Activated T-helper 1 cell treated with anti-CD3 and anti-CD28 coated beads, Interleukin-2, amount 50 U/mL, for 16 hours (primary cell): ENCODE measurements at places on chromosomes 11 and 22.

DNA sequence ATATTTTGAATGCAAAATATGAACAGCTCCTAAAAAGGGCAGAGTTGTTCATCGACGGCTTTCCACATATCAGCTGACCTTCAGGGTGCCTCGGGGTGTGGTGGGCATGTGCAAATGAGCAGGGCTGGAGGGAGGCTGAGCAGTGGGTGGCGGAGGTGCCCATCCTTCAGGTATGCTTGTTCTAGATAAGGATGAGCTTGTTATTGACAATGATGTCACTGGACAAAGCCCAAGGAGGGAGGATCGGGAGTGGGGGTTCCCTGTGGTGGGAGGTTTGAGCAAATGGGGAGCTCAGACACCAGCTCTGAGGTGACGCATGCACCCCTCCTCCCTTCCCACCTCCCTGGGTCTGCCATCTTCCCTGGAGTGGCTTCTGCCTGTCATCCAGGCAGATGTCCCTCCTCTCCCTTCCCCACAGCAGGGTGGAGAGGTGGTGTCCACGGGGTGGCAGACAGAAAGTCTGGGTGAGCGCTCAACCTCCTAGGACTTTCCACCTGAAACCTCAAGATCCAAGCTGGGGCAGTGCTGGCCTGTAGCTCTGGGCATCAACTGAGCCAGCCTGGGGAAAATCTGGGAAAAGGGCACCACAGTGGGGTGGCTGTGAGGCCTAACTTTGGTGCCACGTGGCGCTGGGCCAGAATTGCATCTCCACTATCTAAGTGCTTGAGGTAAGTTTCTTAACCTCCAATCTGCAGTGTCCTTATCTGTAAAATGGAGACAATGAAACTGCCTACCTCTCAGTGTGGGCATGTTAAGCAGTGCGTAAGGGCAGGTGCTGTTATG is 106.3 kb upstream of the THY1 start:
- DNase-seq = no peak

DNA sequence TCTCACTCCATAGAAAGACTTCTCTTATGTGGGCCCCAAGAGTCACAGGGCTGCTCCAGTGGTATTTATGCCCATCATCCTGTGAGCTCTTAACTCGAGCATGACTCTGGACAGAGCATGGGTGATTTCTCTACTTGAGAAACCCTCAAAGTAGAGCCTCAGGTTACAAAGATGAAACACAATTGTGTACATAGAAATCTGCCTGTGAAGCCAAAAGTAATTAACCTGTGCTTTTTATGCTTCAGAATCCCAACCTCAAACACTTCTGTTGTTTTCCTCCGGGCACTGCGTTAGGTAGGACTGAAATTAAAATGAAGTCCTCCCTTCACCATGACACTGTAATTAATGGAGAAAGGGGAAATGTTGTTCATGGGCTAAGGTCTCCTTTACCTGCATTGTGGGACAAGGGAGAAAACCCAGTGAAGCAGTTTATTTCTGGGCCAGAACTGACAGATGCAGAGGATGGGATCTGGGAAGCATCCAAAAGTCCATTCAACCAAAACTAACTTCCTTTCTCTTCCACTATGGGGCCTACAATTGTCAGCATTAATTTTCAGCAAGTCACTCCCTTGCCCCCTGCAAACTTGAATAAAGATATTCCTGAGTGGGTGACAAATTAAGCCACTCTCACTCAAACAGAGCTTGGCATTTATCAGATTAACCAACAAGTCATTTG is 24.1 kb upstream of the POU2AF1 start:
- DNase-seq = no peak

DNA sequence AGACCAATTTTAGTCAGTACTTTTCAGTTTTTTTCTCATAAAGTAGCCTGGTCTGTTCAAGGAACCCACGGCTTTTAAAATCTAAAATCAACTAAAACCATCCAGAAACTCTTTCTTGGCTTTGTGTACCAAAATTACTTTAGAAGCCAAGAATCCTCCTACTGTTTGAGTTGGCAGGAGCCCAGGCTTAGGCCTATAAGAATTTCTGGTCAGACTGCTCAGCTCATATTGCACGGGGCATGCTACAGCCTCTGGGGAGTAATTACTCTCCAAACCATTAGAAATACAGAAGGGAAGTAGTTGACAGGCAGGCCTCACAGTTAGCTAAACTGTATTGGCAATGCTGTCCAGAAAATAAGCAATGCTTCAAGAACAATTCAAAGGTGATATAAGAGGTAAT is 1862.9 kb upstream of the RAG2 start:
- no peak for DNase-seq

DNA sequence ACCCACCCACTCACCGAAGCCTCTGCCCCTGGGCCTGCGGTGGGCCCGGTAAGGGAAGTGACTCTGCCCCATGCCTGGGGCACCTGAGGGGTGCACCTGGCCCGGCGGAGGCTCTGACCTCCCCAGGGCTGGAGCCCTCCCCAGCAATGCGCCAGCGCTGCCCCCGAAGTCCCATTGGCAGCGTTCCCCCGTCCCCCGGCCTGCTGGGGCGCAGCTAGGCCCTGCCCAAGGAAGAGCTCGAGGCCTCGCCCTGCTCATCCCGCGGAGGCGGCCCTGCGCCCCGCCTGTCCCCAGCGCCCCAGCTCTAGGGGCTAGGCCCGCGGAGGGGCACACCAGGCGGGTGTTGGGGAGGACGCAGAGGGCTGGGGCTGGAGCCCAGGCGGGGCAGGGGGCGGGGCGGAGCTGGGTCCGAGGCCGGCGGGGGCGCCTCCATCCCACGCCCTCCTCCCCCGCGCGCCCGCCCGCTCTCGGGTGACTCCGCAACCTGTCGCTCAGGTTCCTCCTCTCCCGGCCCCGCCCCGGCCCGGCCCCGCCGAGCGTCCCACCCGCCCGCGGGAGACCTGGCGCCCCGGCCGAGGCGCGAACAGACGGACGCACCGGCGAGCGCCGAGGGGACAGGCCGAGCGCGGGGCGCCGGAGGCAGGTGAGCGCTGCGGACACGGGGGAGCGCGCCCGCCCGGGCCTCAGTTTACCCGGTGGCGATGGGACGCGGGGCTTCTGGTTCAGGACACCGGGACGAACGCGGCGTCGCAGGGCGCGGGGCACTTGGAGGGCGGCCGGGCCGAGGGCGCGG is at the start of gene EPS8L2:
Gene EPS8L2, plus strand, starts transcription at position 586 of the 793 bp plus-strand sequence. CDS start 3,177 bp downstream, outside the sequence.
- DNase-seq = no peak

GRCh38 chr22:48537343-48537680 is 1290.4 kb downstream of the BRD1 start:
- no peak for DNase-seq

- no peak for DNase-seq
Observed at GRCh38 chr11:124977006-124977405, 23.0 kb downstream of the CCDC15 start.

- DNase-seq = no peak
Observed at GRCh38 chr11:127055236-127055635, 54.7 kb upstream of the KIRREL3 start.

DNA sequence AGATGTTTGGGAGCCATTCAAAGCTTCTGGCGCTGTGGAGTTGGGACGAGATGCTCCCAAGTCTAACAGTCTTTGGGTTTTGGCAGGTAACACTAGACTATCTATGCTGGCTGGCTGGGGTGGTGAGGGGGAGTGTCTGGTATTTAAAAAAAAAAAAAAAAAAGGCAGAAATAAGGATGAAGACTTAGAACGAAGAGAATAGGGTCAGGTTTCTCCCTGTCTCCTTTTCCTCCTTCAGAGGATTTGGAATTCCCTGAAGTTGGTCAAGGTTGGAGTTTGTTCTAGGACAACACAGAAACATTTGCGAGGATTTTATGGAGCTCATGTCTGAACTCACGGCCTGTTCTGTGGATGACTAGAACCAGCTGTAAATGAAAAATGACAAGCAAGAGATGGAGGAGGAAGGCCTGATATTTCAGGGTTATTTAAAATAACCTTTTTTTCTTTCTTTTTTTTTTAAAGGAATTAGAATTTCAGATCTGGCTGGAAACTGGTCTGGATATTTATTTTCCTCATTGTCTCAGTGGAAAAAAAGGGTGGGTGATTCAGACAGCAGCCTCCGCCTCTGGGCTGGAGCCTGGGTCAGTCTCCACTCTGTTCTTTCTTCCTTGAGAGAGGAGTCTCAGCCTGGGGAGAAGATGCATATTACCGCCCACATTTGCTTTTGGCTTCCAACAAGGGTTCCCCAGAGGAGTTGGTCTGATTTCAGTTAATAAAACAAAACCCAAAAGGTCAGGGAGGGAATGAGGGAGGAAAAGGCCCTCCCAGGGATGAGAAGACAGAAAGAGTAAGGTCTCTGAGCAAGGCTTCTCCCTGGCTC is 80.1 kb downstream of the USP35 start:
- no peak for DNase-seq

GRCh38 chr11:30326906-30327305 is 4.0 kb downstream of the ARL14EP start:
- no peak for DNase-seq

GRCh38 chr22:22916215-22916951 is 28.8 kb downstream of the IGLL5 start:
- no peak for DNase-seq

DNA sequence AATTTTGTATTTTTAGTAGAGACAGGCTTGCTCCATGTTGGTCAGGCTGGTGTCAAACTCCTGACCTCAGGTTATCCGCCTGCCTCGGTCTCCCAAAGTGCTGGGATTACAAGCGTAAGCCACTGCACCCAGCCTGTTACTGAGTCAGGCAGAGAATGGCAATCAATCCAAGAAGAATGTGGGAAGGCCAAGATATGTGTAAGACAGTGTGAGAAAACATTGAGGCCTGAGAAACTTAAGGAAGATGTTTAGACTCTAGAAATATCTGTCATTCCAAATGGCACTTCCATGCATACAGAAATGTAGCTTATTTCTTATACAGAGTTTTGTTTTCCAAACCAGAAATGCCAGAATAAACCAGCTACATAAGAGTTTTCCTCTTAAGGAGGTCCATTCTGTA is 248.5 kb downstream of the ETS1 start:
- DNase-seq = no peak

DNA sequence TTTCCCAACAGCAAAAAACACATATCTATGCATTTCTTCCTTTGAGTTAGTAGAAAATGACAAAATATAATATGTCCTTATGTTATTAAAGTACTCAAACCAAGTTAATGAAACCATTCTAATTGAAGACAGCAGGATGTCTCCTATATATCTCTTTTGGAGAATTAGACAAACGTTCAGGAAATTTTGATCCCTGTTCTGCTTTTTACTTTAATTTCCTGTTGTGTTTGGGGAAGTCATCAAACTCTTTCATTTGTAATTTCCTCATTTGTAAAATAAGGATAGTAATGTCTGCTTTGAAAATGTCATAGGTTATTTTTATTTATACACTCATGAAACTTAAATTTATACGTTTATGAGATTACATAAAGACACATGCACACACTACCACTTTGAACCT is 281.8 kb upstream of the ANO5 start:
- no peak for DNase-seq

- DNase-seq = no peak
Observed at GRCh38 chr22:22796724-22797123, 90.9 kb upstream of the IGLL5 start.

- DNase-seq = no peak
Observed at GRCh38 chr22:21455334-21456089, 11.7 kb upstream of the TMEM191C start.

DNA sequence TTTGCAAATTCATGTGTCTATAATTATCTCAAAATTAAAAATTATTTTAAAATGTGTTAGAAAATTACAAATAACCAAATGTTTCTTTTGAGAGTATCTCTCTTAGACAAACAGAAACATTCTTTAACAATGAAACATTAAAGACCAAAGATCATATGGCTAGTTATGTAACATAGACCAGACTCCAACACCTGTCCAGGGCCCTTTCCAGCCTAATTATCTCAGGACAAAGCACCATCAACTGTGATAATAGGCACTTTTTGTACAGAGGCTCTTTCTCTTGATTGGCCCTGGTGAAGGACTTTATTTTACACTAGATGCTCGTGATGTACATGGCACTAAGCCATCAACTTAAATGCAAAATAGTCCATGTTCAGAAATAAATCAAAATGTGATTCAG is 5.0 kb upstream of the PLEKHA7 start:
- DNase-seq = no peak

GRCh38 chr11:28058333-28058732 is 49.6 kb downstream of the KIF18A start:
- no peak for DNase-seq

GRCh38 chr11:94089341-94089740 is 39.3 kb upstream of the PANX1 start:
- no peak for DNase-seq
